ENCODE measurements at places on chromosomes 2 and 18.

DNA sequence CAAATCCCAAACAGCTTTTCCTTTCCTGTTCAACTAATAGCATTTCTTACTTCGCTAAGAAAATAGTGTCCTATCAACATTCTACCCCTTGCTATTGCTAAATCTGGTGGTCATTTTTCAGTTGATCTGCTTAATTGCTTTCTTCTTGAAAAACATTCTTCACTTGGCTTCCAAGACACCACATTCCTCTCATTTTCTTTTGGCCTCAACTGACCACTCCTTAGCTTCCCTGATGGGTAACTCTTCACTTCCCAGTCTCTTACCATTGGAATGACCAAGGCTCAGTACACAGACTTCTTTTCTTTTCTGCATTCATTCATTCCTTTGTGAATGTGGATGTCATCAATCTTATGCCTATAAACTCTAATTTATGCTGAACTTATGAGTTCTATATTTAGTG, 230.8 kb upstream of the CDH2 start:
- no peak for DNase-seq

DNA sequence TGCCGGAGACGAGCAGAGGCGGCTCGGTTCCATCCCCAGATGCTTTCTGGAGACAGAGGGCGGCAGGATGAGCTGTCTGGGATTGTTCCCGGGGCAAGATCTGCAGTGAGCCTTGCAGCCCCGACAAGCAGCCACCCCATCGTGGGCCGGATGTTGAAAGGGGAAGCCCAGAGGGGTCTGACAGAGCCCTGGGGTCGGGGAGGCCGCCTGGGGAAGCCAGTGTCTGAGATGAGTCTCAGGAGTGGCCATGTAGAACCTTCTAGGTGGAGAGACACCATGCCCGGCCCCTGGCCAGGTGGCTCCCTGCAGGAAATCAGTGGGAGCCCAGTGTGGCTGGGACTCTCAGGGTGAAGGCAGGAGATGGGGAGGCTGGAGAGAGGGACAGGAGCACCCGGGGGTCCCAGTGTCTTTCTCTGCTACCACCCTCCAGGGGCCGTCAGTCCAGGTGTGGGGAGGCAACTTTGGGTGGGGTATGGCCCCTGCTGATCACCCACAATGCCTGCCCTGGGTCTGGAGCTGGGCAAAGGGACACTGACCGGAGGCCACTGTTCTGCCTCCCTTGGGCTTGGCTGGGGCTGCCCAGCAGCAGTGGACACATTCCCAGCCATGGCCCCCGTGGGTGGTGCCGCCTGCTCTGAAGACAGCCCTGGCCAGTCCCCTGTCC, 128.3 kb upstream of the HS6ST1 start:
- no peak for DNase-seq

GRCh38 chr2:236571145-236571544, 1.5 kb downstream of the ACKR3 start:
- DNase-seq = no peak

GRCh38 chr2:37847792-37848191, 77.3 kb upstream of the RMDN2 start:
- DNase-seq = no peak
